Purkinje cell (primary cell): ENCODE measurements at places on chromosomes 3 and 15. TPM values are rescaled to one million over a fixed set of nuclear protein-coding genes. Genes with fewer than 3 reads are reported as not detected.

ARID3B gene
- 1.6 and 2.1 TPM in 2 replicates for polyA plus RNA-seq

AGBL1 gene
- polyA plus RNA-seq = not detected in 2 replicates

ROPN1 gene
- 2.9 TPM in 1 of 2 replicates, not detected in the other for polyA plus RNA-seq

P2RY14 gene
- polyA plus RNA-seq = 2.1 TPM in 1 of 2 replicates, not detected in the other

SERPINI2 gene
- polyA plus RNA-seq = 0.44 and 5.8 TPM in 2 replicates

LRIG1 gene
- 16.7 and 17.9 TPM in 2 replicates for polyA plus RNA-seq

MIX23 gene
- polyA plus RNA-seq = 12.6 and 17.5 TPM in 2 replicates
